ENCODE measurements at places on chromosomes 7 and 10.

DNA sequence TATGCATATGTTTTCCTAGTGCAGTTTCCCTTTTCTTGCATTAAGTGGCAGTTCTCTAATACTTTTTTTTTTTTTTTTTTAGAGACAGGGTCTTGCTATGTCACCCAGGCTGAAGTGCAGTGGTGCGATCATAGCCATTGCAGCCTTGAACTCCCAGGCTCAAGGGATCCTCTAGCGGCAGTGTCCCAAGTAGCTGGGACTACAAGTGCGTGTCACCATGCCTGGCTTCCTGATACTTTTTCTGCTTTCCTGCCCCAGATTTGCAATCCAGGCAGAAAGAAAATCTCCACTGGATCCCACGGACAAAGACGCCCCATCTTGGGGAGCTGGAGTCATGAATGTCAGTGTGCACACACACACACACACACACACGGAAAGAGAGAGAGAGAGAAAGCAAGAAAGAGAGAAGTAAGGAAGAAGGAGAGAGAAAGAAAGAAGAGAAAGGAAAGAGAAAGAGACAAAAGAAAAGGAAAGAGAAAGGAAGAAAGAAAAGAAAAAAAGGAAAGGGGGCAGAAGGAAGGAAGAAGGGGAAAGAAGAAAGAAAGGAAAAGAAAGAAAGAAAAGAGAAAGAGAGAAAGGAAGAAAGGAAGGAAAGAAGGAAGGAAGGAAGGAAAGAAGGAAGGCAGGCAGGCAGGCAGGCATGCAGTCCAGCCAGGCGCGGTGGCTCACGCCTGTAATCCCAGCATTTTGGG, 37.5 kb upstream of the OCM2 start:
- peak; percentile 37 for DNase-seq

DNA sequence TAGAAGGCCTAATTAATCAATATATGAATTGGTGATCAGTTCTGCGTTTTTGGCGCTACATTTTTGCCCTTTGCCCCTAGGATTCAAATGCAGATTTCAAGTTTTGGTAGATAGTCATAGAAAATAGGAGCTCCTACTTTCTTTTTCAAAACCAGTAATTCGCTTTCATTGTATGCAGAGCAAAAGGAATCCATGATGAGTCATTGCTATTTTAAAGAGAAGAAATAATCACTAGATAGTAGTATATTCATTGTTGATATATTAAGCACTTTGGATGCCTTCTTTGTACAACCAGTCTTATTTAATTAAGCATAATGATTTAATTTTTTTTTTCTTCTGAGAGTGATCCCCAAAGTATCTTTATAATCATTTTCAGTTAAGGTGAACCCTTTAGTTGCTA, 50.3 kb downstream of the CSTF2T start:
- no peak for DNase-seq

- DNase-seq: no peak
These were observed 5.2 kb downstream of the EBF3 start for GRCh38 chr10:129958629-129959543.

DNA sequence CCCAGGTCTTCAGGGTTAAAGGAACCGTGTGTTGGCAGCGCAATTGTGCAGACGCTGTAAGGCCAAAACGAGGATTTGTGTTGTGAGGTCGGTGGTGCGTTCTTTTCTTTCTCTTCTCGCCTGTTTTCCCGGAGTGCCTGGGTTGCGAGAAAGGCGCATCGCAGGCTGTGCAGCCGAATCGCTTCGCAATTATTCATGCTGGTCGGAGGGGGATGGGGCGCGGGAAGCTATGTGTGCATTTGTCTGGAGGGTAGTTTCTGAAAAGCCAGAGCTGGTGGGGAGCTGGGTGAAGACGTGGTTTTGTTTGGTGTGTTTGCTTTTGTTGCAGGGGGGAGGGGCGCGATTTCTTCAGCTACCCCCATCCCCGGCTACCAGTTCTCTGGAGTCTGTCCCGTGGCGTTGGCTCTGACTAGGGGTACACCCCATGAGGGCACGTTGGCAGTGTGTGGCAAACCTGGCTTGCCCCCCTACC, 2.1 kb downstream of the MXI1 start:
- peak; percentile 77 for DNase-seq

DNA sequence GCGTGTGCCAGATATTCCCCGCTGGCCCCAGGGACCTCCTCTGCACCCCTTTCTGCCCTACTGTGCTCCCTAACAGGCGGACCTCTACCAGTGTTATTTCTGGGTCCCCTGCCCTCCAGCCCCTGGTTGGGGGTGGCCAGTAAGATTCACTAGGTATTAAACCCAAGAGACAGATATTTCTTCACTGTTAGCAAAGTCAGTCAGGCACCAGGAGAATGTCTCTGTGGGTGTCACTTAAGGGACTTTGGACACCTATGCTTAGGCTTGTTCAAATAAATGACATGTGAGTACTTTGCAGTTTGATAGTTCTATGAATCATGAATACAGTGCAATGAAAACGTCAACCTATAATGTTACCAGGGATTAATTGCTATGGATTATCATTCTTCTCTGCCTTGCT, 234.3 kb upstream of the IGFBP3 start:
- DNase-seq: no peak

- DNase-seq: peak; percentile 27
These were observed 110.6 kb upstream of the ASAH2 start for GRCh38 chr10:50361946-50362345.

DNA sequence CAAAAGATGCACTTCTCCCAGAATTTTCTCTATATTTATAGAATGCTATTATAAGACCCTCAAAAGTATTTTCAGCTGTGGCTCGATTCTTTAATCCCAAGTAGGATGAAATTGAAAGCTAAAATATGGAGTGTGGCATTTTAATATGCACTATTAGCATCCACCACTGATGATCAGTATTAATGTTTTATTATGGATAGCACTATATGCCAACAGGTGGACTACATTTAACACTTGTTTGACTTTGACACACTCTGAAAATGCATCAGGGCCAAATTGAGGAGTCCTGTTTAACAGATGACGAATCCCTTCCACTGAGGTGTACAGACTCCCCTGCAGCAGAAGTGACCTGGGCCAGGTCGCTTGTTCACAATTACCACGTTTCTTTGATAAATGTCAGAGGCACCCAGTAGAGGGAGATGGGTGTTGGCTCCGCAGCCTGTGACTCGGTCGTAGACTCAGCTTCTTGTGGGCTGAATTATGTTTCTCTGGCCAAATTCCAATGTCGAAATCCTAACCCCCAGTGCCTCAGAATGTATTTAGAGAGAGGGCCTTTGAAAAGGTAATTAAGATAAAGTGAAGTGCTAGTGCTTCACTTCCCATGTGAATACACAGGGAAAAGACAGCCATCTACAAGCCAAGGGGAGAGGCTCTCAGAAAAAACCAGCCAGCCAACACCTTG, 48.1 kb downstream of the WIPF3 start:
- DNase-seq: peak; percentile 41

DNA sequence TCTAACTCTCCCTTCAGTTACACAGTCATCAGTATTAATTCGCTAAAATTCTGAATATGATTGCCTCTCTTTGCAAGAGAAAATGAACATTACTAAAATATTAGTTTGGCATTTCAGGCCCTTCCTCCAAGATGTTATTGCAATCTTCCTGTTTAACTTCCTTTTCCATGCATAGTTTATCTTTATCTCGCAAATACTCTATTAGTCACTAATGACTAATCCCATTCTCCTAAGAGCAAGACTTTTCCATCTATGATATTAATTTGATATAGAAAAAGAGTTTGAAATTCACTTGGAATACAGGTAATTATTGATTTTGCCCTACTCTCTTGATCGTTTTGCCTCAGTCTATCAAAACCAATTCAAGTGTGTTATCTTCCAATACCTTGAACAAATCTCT, 41.8 kb upstream of the SEMA3A start:
- DNase-seq: no peak

GRCh38 chr7:42877862-42878261, 34.0 kb downstream of the C7orf25 start:
- no peak for DNase-seq

- no peak for DNase-seq
These were observed 17.3 kb upstream of the FAM241B start for GRCh38 chr10:69612760-69613159.

DNA sequence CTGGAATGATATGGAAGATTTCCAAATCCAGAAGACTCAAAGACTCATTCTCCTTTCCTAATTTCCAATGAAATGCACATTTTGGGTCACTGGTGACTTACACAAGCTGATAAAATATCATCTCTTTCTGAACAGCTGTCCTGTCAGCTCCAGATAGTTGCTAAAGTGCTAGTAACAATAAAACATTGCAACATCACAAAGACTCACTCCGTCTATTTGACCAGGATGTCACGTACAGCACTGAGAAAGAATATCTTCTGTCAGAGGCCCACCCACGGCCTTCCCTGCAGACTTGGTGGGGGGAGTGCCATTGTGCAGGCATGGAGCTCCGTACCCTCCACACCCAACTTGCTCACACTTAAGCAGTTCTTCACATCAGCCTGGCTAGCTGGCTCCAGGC, 78.9 kb upstream of the EGR2 start:
- DNase-seq: no peak

GRCh38 chr10:43235070-43235900, 31.6 kb downstream of the RASGEF1A start:
- DNase-seq: no peak

GRCh38 chr7:2102375-2102723, 130.4 kb downstream of the MAD1L1 start:
- no peak for DNase-seq

- no peak for DNase-seq
These were observed 29.5 kb downstream of the APBB1IP start for GRCh38 chr10:26467639-26468038.

DNA sequence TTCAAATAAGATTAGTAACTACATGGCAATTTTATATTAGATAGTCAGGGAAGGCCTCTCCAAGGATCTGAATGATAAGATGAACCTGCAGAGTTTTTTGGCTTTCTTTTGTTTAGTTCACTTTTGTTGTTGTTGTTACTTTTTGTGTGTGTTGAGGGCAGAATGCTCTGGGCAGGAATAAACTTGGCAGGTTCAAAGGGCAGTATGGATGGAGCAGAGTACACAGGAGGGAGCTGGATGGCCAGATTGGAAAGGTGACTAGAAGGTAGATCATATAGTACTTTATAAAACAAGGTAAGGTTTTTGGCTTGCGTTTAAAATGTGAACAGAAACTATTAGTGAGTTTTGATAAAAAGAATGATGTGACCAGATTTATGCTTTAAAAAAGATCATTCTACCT, 17.9 kb downstream of the CROT start:
- no peak for DNase-seq

GRCh38 chr10:6009150-6009549, 31.8 kb upstream of the IL15RA start:
- no peak for DNase-seq

DNA sequence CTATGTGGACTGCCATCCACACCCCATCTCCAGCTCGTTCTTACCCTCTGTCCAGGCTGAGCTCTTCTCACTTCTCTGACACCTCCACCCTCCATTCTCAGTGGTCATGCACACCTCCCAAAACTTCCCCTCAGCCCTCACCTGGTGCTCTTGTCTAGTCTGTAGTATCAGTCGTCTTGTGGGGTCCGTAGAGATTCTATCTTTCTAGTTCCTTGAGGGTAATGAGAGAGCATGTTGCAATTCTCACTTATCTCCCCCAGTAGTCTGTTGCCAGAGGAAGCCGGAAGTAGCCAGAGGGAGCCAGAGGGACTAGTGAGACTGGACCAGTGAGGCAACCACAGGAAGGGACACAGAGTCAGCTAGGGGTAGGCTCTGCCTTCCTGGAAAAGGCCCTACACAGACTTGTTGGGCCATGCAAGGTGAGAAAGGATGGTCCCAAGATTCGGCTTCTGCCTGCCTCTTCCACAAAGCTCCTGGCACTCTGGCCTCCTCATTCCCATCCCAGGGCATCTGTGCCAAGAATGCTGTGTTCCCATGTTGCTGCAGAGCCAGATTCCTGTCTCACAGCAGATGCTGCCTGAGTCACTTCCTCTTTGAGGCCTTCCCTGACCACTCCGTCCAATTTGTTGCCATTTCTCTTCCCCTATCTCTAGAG, 50.6 kb upstream of the DUSP5 start:
- DNase-seq: peak; percentile 60

DNA sequence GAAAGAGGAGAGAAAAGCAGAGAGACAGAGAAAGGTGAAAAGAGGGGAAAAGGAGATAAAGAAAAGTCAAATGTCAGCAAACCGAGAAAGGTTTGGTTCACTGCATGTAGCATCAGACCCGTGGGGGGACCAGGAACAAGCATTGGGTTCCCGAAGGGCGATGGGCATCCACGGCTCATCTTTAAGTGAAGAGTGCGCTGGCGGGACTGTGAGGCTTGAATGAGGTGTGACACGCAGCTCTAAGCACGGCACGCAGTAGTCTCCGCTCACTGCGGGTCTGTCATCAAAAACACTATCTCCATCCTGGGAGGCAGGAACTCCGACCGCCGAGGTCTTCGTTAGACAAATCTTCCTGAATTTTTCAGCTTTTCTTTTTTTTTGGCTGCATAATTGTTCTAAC, 173.4 kb upstream of the PFKP start:
- no peak for DNase-seq

DNA sequence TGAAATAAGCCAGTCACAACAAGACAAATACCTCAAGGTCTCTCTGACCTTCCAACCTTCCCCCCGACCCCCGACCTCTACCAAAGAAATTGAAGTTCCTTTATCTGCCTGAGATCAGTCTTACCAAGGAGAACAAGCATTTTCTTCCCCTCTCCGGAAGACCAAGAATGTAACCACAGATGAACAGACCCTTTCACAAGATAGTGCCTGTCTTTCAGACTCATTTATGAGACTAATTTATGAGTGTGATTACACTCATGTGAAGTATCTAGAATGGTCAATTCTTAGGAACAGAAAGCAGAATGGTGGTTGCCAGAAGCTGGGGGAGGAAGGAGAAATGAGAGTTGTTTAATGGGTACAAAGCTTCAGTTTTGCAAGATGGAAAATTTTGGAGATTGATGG, 108.9 kb upstream of the MKLN1 start:
- DNase-seq: no peak

GRCh38 chr10:100878291-100878910, 34.4 kb upstream of the SLF2 start:
- DNase-seq: peak; percentile 84

DNA sequence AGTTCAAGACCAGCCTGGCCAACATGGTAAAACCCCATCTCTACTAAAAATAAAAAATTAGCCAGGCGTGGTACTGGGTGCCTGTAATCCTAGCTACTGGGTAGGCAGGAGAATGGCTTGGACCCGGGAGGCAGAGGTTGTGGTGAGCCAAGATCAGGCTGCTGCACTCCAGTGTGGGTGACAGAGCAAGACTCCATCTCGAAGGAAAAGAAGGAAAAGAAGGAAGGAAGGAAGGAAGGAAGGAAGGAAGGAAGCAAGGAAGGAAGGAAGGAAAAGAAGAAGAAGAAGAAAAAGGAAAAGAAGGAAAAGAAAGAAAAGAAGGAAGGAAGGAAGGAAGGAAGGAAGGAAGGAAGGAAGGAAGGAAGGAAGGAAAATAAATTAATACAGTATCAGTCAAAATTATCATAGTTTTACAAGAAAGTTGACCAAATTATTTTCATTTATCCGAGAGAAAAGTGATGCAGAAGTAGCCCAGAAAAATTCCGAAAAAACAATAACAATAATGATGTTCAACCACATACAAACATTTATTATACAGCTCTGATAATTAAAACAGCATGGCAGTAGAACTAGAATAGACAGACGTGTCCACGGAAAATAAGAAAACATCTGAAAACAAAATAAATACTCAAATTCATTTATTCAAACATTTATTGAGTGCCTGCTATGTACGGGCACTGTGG, 292.4 kb upstream of the MKLN1 start:
- peak; percentile 94 for DNase-seq

Data from A673 (cell line).